EL (cell line): ENCODE measurements at places on chromosomes 4 and X.
A peak's percentile ranks its signal among the peaks of the same experiment; 100 is the strongest.

DNA sequence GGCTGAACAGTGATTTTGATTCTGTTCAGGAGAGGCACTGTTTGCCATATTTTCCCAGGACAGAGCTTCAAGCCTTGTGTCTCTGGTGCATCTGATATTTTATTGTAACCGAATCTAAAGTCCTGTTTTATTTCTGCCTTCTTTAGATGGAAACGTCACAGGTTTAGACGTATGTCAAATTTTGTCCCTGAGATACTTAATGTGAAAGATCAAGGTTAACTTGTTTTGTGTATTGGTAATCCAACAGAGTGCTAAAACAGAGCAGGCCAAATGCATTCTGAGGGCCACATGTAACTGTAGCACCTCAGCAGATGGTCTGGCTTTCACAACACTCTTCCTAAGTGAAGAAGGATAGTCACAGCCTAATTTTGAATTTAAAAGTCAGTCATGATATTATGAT lies at the start of gene GNRHR:
Gene GNRHR (minus strand): TSS at position 101 of the 400 bp plus-strand sequence. CDS start 53 bp downstream, at position 48.
- DNase-seq: no peak

GRCh38 chr4:138053641-138054301 lies 188.4 kb downstream of the SLC7A11 start:
- DNase-seq: peak; percentile 91

DNA sequence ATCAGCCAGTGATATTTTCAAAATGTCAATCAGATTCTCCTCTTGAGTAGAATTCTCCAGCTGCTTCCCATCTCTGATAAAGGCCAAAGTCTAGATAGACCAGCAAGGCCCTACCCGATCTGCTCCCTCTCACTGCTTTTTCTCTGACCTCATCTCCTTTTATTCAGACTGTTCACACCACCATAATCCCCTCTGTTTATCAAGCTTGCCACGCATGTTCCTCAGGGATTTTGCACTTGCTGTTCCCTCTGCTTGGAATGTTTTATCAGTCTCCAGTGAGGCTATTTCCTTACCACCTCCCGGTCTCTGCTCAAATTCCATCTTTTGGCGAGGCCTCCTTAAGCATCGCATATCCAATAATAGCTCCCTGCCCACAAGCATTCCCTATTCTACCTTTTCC lies 20.1 kb downstream of the NOCT start:
- DNase-seq: no peak

GRCh38 chrX:131289527-131289926 lies 421 bp upstream of the IGSF1 start:
- DNase-seq: no peak

GRCh38 chrX:11908371-11908770 lies 150.3 kb downstream of the MSL3 start:
- peak; percentile 15 for DNase-seq

DNA sequence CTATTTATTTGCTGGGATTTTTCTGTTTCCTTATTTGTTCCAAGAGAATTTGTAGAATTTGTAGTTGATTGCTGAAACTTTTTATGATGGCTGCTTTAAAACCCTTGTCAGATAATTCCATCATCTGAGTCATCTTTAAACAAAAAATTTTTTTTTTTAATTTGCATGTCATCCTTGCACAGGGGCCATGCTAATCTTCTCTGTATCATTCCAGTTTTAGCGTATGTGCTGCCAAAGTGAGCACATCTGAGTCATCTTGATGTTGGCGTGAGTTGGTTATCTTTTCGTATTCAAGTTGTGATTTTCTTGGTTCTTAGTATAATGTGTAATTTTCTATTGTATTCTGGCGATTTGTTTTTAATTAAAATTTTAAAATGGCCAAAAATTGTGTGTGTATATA lies 18.7 kb upstream of the ZNF157 start:
- DNase-seq: peak; percentile 47

DNA sequence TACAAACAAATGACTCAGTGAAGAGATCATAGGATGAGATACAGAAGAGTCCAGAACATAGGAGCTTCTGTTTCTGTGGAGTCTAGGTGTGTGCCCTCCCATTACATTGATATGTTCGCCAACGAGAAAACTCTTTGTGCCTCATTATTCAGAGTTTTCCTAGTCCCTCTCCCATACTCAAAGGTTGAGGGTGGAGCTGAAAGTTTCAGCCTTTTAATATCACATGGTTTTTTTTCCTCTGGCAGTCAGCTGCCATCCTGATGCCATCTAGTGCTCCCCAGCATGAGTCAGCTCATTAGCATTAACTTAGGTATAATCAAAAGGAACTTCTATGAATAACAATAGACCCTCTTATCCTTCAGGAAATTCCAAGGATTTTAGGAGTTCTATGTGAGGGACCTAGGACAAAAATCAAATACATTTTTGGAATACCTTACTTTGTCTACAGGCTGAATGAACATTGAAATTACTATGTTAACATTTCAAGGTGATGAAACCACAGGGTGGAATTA lies 559.6 kb upstream of the AMOT start:
- peak; percentile 13 for DNase-seq

DNA sequence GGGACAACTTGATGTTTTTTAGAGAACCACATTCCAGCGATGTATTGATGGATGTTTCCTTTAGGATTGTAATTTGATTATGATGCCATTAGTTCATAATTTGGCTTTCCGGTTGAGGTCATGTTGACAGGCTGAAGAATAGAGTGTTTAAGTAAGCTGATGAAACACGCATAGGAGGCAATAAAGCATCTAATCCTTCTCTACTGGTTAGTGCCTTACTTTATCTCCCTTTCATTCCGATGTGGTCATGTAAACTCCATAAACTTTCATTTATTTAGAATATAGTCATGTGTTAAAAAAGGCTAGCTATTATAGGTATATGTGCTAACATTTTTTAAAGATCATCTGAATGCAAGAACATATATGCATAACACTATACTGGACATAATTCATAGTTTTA lies 15.0 kb downstream of the FRMPD4 start:
- DNase-seq: no peak

DNA sequence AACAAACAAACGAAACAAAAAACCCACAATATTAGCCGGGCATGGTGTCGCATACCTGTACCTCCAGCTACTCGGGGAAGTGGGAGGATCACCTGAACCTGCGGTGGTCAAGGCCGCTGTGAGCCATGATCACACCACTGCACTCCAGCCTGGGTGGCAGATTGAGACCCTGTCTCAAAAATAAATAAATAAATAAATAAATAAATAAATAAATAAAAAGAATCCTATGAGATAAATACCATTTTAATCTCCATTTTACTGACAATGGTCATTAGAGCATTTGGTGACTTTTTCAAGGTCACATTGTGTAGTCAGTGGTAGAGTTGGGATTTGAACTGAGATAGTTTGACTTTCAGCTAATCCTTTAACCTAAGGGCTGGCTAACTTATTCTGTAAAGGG lies 11.4 kb downstream of the TRPC5 start:
- DNase-seq: no peak

DNA sequence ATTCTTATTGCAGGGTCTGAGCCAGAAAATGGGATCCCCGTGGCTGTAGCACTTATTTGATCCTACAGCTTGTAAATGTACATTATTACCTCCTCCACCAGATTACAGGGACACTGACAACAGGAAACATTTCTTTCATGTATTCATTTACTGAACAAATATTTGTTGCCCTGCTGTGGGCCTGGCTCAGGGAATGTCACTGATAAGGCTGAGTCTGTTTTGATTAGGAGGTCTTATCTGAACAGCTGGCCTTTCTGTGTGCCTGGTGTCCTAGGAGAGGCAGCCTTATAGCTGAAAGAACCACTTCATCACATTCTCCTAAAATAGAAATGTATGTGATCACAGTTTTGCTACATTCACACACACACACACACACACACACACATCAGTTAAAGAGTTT lies 45.5 kb upstream of the PROM1 start:
- DNase-seq: no peak

DNA sequence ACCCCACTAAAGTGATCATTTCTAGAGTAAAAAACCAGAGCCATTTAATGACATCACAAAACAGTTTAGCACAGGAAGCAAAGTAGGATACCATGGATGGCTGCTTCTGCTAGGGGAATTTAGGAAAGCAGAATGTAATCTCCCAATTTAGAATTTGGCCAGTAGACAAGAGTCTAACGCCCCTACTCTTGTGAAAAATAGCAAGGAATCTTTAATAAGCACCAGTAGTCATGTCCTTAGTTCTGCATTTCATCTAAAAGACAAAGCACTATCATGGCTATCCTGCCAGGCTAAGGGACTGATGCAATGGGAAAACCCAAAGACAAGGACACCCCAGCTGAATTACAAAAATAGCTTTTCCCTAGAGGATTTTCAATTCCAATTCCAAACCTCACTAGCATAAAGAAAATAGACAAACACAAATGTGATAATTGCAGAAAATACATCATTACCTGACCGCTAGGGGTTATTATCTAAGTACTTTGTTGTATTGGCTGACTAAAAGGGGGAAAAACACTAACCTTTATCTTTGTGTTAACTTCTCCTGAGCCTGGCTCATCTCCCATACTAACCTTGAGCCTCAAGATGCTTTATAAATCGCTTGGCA lies 2.6 kb upstream of the AMMECR1 start:
- no peak for DNase-seq

DNA sequence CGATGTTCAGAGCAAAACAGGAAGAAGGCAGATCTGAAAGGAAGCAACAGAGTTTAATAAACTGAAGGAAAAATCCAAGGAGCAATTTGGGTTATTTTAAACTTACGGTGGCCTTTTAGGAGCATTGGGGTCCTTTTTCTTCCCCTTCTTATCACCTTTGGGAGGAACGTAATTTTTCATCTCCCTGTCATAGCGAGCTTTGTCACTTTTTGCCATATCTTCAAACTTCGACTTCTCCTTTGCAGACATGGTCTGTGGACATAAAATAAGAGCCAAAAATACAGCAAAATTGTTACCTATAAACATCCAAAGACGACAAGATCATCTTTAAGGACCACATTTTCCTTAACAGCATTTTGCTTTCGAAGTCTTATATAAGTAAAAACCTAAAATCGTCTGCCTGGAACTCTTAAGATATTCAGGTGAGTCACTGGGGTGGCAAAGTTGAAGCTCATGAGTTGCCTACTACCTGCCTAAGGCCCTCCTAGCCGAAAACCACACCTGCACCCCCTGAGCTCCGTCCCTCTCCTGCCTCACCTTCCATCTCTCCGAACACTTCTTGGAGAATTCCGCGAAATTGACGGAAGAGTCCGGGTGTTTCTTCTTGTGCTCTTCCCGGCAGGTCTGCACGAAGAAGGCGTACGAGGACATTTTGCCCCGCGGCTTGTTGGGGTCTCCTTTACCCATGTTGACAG lies 1.0 kb downstream of the HMGB2 start:
- DNase-seq: peak; percentile 16

DNA sequence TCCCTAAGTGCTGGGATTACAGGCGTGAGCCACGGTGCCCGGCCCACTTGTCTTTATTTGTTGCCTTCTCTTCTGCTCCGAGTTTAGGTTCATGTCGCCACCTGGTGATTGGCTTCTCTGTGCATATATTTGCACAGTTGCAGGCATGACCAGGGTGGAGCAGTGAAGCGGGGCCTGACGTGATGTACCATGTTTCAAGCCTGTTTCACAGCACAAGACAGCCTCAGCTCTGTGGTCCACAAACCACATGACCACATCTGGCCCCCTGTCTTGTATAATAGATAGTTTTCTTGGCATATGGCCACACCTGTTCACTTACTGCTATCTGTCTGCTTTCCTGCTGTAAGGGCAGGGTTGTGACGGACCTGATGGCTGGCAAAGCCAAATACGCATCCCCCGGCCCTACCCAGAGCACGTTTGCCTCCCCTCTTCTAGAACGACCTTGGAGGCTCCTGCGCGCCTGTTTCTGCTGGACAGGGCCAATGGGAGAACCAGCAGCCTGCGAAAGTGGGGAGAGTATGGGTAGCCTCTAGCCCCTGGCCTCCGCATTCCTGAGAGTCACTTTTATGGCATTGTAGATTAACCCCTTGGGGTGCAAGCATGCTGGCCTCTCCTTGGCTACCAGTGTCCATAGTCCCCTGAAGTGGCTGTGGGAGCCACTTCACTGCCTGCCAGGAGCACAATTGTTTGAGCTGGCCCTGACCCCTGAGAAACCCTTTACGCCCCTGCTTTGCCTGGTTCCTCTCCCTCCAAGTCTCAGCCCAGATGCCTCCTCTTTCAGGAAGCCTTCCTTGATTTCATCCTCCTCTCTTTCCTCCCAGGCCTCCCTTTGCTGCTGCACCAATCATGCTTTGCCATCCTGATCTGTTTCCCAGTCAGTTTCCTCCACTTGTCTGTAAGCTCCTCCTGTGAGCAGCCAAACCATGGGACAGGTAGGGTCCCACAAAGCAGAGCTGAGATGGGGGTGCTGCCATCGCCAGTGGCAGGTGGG lies 6.0 kb upstream of the SH3TC1 start:
- peak; percentile 23 for DNase-seq

DNA sequence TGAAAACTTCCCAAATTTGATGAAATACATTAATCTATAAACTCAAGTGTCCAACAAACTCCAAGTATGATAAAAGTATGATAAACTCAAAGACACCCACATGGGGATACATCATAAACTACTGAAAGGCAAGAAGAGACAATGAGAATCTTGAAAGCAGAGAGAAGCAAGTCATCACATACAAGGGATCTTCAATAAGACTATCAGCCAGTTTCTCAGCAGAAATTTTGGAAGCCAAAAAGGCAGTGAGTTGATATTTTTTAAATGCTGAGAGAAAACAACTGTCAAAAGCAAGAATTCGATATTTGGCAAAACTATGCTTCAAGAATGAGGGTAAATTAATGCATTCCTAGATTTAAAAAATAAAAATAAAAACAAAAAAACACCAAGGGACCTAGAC lies 16.5 kb downstream of the PDCL2 start:
- no peak for DNase-seq

GRCh38 chrX:64570204-64570603 lies 175.0 kb upstream of the MTMR8 start:
- no peak for DNase-seq

- DNase-seq: peak; percentile 8
Measured at GRCh38 chr4:102390438-102390837, 45.2 kb upstream of the SLC39A8 start.
